Heart right ventricle (tissue), 16 donors: ENCODE measurements at places on chromosomes 5 and 9. TPM values are rescaled to one million over a fixed set of nuclear protein-coding genes. Genes with fewer than 3 reads are reported as not detected.

Gene F2R
- total RNA-seq, result 17.9 TPM

Gene PCDHGA6
- 7.5 TPM for total RNA-seq

Gene SIGMAR1
- total RNA-seq, result 25.0 TPM

Gene SH3PXD2B
- total RNA-seq, result 7.1 TPM

Gene SAXO1
- total RNA-seq, result not detected

Gene APBA1
- 3.0 TPM for total RNA-seq

Gene EFNA5
- total RNA-seq, result 24.4 TPM

Gene HRCT1
- 1.9 TPM for total RNA-seq

Gene FBXL7
- total RNA-seq, result 10.5 TPM

Gene ANKRD34B
- total RNA-seq, result not detected

Gene SAPCD2
- 0.11 TPM for total RNA-seq
